ENCODE measurements at places on chromosomes 12 and 14.
A peak's percentile ranks its signal among the peaks of the same experiment; 100 is the strongest.

- no peak for DNase-seq
These were observed 86.3 kb downstream of the TMEM132C start for GRCh38 chr12:128353301-128353700.

GRCh38 chr14:92677087-92677668, 71.2 kb downstream of the LGMN start:
- DNase-seq, result no peak

- peak; percentile 13 for DNase-seq
These were observed 373.0 kb downstream of the ALG10 start for GRCh38 chr12:34395056-34396005.

DNA sequence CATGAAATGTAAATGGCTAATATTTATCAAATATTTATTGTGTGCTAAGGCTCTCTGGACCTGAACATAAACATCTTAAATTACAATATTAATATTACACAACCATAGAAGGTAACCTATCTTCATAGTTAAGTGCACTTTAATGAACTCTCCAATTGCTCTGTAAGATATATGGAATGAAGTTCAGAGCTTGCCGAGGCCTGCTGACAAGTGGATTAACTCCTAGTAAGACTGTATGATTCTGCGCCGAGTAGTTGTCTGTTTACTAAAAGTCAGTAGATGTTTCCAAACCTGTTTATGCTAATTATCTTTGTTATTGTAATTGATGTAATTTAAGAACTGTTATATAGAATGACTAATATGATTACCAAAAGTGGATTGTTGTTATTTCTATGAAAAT, 77.2 kb downstream of the PTPRR start:
- no peak for DNase-seq

DNA sequence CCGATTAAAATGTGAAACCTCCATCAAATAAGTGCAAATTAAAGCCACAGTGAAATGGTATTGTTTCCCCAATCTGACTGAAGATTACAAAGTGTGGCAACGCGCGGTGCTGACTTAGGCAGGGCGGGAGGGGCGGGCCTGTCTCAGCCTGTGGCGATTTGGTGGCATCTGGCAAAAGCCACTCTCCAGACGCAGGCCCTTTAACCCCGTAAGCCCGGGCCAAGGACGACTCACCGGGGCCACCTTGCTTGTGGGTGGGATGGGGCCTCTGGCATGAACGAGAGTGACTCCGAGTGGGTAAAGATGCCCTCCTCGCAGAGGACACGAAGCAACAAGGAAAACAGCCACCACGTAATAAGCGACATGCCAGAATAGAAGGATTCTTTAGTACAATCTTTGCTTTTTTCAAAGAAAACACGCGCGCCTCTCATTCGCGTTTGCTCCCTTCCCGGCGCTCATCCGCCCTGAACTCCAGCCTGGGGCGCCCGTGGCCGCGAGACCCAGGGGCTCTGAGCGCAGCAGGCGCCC, 815 bp downstream of the DEGS2 start:
- DNase-seq, result peak; percentile 43

- no peak for DNase-seq
These were observed 38.5 kb downstream of the C12orf75 start for GRCh38 chr12:105369014-105369413.

DNA sequence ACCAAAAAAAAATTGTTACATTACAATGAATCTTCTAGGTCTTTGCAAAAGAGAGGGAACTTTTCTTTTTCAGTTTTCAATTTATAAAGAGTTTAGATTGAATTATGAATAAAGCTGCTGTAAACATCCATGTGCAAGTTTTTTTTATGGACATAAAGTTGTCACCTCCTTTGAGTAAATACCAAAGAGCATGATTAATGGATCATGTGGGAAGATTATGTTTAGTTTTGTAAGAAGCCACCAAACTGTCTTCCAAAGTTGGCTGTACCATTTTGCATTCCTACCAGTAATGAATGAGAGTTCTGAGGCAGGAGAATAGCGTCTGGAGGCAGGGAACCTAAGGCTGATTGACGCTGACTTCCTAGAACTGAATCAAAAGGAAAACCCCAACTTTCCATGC, 30.2 kb downstream of the LEMD3 start:
- no peak for DNase-seq

GRCh38 chr14:72852194-72852593, 41.7 kb downstream of the DPF3 start:
- DNase-seq, result no peak

- no peak for DNase-seq
These were observed 102.4 kb upstream of the E2F7 start for GRCh38 chr12:77167801-77168200.

DNA sequence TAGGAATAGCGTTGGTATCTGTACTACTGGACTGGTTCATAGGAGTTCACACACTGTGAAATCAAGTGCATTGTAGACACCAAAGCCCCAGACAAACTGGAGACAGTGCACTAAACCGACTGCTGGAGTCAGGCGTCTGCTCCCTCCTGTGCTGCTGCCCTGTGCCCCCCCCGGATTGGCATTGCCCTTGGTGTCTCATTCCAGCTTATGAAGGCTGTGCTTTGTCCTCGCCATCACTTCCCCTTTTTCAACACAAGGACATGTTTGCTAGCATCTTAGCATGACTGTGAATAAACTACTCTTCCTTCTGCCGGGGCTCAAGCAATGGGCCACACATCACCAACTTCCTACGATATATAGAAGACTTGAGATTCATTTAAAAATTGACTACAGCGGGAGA, 84.0 kb downstream of the TMCC3 start:
- DNase-seq, result no peak

DNA sequence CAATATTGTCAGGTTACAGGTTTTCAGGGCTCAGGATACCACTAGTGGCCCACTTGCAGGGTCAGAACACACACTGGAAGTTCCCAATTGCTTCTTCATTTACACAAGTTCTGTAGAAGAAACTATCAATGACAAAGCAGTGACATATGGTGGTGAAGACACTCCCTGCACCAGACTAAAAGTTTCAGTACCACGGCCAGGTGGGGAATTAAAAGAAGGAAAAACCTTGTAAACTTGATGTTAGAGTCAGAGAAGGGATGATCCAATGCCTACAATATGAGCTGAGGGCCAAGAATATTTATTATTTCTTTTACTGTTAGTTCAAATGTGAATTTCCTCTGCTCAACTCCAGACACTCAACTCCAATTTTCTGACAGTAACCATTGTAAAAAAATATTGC, 31.8 kb upstream of the CHST11 start:
- DNase-seq, result no peak

DNA sequence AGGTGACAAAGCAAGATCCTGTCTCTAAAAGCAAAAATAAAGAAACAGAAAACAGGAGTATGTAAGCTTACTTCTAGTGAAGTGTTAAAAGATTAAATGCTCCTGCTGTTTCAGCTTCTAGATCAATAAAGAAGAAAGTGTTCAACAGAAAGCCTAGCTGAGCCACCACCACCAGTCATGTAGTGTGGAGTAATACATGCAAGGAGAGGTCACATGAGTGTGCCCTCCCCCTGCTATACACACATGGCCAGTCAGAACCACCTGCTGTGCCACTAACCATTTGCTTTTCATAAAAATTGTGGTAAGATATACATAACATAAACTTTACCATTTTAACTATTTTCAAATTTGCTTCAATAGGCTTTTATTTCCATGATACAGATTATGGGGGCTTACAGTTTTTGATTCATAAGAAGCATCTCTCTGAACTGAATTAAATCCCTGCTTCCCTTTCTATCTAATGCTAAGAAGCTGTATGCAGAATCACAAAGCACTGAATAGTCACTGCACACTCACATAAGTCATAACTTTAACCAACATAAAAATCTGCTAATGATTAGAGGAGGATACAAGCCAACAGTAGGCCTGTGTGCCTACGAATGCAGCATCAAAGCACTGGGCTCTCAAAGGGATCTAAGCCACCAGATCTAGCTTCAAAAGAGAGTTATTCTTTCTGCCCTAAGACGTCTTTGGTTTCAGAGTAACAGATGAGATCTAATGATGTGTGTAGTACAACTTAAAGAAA, 515.5 kb downstream of the C12orf50 start:
- no peak for DNase-seq

DNA sequence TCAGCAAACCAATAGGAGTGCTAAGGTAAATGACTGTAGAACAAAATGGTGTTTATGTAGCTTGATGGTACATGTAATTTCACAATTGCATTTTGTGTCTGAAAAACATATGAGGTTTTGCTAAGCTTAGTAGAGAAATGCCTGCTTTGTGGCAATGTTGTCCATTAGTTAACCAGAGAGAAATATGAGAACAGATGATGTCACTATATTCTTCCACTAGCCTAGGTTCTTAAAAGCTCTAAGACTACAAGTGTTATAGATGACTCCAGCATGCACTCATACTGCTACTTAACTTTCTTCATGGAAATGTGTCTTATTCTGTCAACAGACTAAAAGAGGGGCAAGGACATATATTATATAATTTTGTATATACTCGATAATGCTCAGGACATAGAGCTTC, 309.4 kb downstream of the APAF1 start:
- no peak for DNase-seq

- DNase-seq, result no peak
These were observed 66.4 kb upstream of the SFSWAP start for GRCh38 chr12:131644481-131644880.

- DNase-seq, result no peak
These were observed 296.6 kb upstream of the PRICKLE1 start for GRCh38 chr12:42886160-42886559.

DNA sequence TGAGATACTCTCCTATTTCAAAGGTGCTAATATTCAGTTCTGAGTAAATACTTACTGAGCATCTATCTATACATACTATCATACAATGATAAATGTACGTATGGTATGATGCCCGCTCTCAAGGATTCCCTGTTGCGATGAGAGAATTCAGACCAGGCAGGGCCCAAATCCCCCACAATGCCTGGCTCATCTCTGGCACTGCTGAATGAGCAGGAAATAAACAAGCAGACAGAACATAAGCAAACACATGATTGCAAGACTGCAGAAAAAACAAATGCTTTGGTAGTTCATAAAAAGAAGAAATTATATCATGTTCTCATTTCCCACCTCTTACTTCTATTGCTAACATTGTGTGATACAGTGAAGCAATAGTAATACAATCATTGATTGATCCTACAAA, 77.2 kb upstream of the DUSP6 start:
- no peak for DNase-seq

DNA sequence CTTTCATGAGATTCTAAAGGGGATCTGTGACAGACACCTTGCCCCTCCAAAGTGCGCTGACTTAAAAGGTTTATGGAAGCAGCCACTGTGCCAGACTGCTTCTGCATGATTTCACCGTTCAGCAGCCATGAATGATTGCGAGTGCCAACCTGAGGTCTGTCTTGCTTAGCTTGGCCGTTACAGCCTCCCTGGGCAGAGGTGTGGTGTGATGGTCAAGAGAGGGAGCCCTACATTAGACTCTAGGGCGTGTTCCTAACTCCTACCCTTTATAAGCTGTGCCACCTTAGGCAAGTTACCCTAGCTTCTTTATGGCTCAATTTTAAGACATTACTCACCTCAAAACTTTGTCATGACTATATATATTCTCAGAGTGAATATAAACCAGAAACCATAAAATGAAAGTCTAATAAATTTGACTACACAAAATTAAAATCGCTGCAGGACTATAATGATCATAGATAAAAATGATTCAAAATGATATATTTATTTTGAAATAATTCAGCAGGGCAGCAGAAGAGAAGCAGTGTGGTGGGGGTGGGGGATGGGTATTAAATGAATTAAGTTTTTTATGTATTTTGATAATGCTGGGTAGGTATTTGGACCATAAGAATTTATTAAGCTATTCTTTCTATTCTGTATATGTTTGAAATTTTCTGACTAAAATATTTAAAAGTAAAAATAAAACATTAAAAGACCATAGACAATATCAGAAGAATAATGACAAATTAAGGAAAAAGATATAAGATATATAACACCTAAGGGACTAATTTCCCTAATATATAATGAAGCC, 47.7 kb upstream of the MBIP start:
- no peak for DNase-seq

GRCh38 chr12:47900131-47901062, 4.4 kb downstream of the VDR start:
- no peak for DNase-seq

DNA sequence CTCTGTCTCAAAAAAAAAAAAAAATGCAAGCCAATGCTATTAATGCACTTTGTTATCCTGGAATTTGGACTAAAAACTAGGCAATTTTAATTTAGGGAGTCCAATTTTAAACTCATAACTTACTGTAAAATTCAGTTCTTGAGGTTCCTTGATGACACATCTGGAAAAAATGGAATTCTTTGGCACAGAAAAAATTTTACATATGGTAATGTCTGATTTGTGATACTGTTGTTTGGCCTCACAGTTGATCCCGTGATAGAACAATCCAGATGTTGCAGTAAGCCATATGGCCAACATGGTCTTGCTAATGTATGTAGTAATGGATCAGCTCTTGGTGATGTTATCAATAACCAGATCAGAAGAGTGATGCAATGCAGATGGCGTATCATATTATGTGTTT, 1089.8 kb downstream of the FLRT2 start:
- DNase-seq, result no peak

DNA sequence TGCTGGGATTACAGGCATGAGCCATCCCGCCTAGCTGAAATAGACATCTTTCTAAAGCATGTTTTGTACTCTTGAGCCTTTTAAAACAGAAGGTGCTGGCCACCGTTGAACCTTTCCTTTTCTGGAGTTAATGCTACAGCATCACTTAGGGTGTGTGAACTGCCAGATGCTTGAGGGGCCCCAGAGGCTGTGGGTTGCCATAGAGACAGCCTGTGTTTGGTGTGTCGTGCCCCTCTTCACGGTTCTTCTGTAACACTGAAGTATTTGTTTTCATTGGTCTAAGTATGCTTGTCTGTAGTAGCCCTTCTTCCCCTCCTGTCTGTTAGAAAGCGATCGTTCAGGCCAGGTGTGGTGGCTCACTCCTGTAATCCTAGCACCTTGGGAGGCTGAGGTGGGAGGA, 30.8 kb downstream of the PLEKHG3 start:
- DNase-seq, result no peak

DNA sequence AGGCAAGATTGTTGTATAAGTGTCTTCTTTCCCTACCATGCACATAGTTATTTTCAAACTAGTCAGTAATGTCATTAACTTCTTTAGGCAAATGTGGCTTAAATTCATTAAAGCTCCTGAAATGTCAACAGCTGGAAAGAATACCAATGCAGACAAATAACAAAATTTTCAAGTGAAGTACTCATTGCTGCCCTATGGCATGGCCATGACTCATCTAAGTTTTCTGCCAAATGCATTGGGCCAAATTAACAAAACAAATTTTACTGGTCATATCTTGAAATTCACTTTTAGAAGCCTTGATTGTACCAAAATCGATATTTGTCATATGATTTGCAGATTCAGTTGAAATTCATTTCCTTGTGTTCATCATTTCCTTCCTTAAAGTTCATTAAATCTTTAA, 915.9 kb downstream of the SLC6A15 start:
- DNase-seq, result no peak

- no peak for DNase-seq
These were observed 2.5 kb downstream of the NR1H4 start for GRCh38 chr12:100476013-100476751.

DNA sequence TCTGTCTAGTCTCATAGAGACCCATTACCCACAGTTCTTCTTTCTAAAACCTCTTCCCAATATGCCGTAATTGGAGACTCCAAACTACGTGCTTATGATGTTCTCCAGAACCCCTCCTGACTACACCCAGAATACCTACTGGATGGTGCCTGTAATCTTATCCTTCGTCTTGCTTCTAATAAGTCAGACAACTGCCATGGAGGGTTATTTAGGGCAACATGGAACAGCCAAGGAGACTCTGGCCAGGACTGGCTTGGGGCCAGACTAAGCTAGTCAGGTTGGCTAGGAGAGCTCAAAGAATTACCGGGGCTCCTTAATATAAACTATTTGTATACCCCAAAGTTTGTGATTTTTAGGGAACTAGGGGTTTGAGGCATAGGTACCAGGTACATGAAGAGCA, 6.8 kb downstream of the PFKM start:
- no peak for DNase-seq

Measured in Right ventricle myocardium inferior (tissue), 1 donor.